ENCODE measurements at places on chromosomes 5 and 9. TPM values are rescaled to one million over a fixed set of nuclear protein-coding genes. Genes with fewer than 3 reads are reported as not detected.

NEUROG1 gene
- polyA plus RNA-seq, result 22.3 TPM

GLRA1 gene
- polyA plus RNA-seq, result not detected

GRM6 gene
- not detected for polyA plus RNA-seq

RABGAP1 gene
- 34.8 TPM for polyA plus RNA-seq

NREP gene
- 283 TPM for polyA plus RNA-seq

MEIKIN gene
- not detected for polyA plus RNA-seq

SPATA31C1 gene
- polyA plus RNA-seq, result 0.08 TPM

SPAAR gene
- polyA plus RNA-seq, result 2.0 TPM

SLC45A2 gene
- 0.15 TPM for polyA plus RNA-seq

CEL gene
- 0.92 TPM for polyA plus RNA-seq

NIPAL4 gene
- 4.3 TPM for polyA plus RNA-seq

SPATA6L gene
- 1.0 TPM for polyA plus RNA-seq

SH3RF2 gene
- polyA plus RNA-seq, result 0.34 TPM

F2RL1 gene
- 0.42 TPM for polyA plus RNA-seq

INSL4 gene
- not detected for polyA plus RNA-seq

SLC6A3 gene
- 3.6 TPM for polyA plus RNA-seq

OTP gene
- polyA plus RNA-seq, result 9.6 TPM

ARHGEF28 gene
- 5.4 TPM for polyA plus RNA-seq

CD14 gene
- polyA plus RNA-seq, result 22.3 TPM

PCDHA1 gene
- 0.61 TPM for polyA plus RNA-seq

PRDM9 gene
- not detected for polyA plus RNA-seq

PCDHGB3 gene
- 0.49 TPM for polyA plus RNA-seq

GFPT2 gene
- 3.2 TPM for polyA plus RNA-seq

RALGPS1 gene
- 25.3 TPM for polyA plus RNA-seq

CER1 gene
- polyA plus RNA-seq, result 4.1 TPM

ATP6V0E1 gene
- 186 TPM for polyA plus RNA-seq

GADD45G gene
- polyA plus RNA-seq, result 46.7 TPM

TAL2 gene
- 2.8 TPM for polyA plus RNA-seq

TLX3 gene
- 11.1 TPM for polyA plus RNA-seq

LMBRD2 gene
- 3.7 TPM for polyA plus RNA-seq

DMRTA1 gene
- polyA plus RNA-seq, result 0.48 TPM

FGF10 gene
- not detected for polyA plus RNA-seq

PCDHB11 gene
- 0.31 TPM for polyA plus RNA-seq

SPOUT1 gene
- 47.5 TPM for polyA plus RNA-seq

FOXD4L4 gene
- not detected for polyA plus RNA-seq

LEAP2 gene
- polyA plus RNA-seq, result not detected

WDR38 gene
- not detected for polyA plus RNA-seq

GFI1B gene
- not detected for polyA plus RNA-seq

ZNF483 gene
- polyA plus RNA-seq, result 2.9 TPM

CARD9 gene
- 0.58 TPM for polyA plus RNA-seq

DDX4 gene
- not detected for polyA plus RNA-seq

SPINK13 gene
- polyA plus RNA-seq, result not detected

SLC25A48 gene
- polyA plus RNA-seq, result 23.1 TPM

FSD1L gene
- 2.6 TPM for polyA plus RNA-seq

FGF1 gene
- polyA plus RNA-seq, result 58.0 TPM

OLFML2A gene
- polyA plus RNA-seq, result 6.3 TPM

ANKRD18B gene
- 0.53 TPM for polyA plus RNA-seq

Data from brain (organoid and tissue), 16 donors.